ENCODE measurements at places on chromosomes 2 and 18.

DNA sequence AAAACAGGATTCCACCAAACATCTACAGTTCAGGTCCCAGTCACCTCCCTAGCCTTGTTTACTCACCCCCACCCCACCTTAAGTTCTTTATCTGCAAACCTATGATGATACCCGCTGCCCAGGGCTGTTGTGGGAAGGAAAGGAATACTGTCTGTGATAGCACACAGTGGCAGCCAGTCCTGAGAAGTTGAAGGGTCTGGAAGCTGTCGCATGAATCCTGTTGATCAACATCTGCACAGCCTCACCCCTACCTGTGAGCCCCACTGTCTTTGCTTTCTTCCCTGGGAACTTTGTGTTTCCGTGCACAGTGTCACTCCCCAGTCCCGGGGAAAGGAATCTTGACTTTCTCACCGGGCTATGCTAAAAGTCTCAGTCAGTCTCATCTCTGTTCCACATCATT is 160.7 kb upstream of the EPAS1 start:
- no peak for DNase-seq

DNA sequence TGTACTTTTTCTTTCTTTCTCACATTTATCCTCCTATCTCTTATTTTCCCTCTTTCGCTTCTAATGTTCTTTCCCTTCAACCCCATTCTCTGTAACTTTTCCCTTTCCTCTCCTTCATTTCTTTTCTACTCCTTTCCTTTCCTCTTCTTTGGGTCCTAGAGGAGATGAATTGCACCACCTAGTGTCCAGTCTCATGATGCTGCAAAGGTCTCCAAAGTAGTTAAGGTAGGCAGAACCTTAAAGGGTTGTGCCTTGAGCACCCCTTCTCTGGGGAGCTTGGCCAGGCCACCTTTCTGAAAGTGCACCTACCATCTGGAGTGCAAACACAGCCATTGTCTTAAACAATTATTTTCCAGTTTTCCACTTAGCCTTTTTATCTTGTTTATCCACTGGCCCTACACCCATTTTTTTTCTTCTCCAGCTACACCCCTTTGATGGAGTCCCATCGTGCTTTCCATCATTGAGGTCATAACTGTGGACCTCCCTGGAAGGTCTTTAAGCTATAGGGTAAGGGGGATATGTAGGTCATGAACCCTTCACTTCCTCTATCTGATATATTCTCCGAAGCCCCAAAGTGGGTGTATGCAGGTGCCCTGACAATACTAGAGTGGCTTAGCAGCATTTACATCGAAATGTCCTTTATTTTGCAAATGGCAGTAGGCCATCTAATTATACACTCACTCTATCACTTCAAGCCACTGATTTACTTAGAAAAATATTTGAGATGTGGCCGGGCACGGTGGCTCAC is 155.9 kb downstream of the ESCO1 start:
- no peak for DNase-seq

DNA sequence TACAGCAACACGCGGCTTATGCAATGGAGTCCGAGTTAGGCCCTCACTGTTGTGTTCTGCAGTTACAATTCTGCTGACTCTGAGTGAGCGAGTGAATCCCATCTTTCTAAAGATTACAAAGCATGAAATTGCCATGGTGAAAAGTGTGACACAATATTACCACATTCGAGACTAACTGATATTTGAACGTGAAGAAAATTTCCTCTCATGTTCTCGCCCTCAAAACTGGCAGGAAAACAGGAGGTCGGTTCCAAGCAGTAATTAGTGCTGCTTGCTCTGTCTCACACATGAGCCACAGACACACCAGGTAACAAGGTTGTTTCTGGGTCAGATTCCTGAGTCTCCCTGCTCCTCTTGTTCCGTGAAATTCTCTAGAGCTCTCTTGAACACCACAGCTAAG is 93.7 kb upstream of the RIOK3 start:
- no peak for DNase-seq

DNA sequence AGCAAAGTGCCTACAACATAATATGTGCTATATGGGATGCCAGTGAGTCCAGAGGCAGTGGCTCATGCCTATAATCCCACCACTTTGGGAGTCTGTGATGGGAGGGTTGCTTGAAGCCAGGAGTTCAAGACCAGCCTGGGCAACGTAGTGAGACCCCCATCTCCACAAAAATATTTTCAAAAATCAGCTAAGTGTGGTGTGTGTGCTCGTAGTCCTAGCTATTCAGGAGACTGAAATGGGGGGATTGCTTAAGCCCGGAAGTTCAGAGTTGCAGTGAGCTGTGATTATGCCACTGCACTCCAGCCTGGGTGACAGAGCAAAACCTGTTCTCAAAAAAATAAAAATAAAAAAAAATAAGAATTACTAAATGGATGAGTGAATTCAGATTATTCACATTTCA is 23.4 kb downstream of the OTX1 start:
- DNase-seq, result no peak

GRCh38 chr2:157443795-157444640 is at the start of gene CYTIP:
TSS of gene CYTIP (minus strand) at chr2:157444089. CDS start at chr2:157444020, 69 bp downstream.
- no peak for DNase-seq

- no peak for DNase-seq
These were observed 89.3 kb downstream of the PDE11A start for GRCh38 chr2:177983183-177983788.

GRCh38 chr18:34600874-34601656 is 109.0 kb upstream of the DTNA start:
- no peak for DNase-seq

DNA sequence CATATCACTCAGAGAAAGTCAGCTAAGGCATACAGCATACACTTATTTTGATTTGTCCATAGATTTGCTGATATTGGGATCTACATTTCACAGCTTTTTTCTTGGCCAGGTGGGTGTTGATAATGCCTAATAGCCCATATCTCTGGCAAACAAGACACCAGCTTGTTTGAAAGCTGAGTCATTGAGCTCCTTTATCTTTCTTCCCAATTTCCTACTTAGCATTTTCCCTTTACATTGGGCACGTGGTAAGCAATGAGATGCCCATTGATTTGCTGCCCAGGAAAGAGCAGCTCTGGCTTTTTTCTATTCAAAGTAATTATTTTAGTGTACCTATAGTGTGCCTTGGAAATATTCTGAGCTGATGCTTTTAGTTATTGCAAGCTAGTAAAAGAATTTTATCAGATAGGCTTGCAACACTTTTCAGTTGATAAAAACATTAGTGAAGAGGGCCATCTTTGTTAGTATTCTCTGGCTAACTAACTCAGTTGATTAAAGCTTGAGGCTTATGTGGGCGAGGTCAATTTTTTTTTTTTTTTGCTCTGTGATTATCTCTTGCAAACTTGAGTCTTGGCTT is 79.6 kb downstream of the OSBPL6 start:
- DNase-seq, result no peak

GRCh38 chr2:218857371-218858137 is 2.1 kb upstream of the WNT6 start:
- DNase-seq, result no peak

GRCh38 chr2:43077876-43078275 is 148.5 kb downstream of the ZFP36L2 start:
- no peak for DNase-seq

DNA sequence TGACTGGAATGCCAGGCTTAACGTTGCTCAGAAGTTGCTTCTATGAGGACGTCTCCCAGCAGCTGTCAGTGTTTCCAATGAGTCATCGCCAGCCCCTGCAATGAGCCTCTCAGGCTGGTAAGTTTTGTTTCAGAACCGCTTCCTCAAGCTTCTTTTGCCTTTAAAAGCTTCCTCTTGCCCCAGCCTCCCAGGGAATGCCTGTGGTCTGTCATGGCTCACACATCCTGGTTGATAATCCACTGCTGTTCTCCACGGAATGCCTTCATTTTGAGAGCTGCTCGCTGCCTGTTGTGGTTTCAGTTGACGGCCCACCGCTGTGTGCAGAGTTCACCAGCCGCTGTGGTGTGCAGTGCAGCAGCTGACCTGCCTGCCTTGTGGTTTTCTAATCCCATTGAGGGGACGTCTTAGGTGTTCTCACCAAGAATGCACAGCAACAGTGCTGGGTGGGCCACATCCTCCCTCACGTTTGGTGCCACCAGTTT is 96.4 kb downstream of the RTP5 start:
- DNase-seq, result peak; percentile 87

- DNase-seq, result no peak
These were observed 2.8 kb downstream of the XDH start for GRCh38 chr2:31411771-31412170.

DNA sequence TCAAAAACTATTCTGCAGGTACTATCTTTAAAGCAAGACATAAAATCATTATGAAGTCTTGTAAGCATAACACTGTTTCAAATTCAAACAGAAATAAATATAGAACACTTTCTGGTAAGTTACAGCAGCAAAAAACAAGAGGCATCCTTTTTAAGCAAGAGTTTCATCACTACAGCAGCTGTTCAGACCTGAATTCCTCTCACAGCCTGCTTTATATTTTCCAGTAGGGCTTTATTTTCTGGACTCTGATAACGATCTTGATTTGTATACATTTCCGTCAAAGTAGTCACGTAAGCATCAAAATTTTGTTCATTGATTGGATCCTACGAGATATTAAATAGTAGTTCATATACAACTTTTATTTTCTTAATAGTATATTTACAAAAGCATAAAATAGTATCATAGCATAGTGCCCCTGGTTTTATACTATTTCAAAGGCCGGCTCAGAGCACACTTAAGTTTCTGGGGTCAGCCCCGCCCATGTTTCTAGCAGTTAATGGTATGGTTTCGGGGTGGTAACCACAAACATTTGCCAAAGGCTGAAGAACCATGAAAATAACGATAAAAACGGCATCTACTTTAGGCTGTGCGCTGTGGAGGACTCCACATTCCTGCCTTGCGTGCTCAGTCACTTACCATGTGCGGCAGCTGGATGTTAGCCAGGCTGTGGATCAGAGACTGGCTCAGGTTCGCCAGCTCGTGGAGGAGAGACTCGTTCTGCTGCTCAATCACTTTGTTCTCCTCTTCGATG is 47.5 kb upstream of the PXDN start:
- peak; percentile 94 for DNase-seq

DNA sequence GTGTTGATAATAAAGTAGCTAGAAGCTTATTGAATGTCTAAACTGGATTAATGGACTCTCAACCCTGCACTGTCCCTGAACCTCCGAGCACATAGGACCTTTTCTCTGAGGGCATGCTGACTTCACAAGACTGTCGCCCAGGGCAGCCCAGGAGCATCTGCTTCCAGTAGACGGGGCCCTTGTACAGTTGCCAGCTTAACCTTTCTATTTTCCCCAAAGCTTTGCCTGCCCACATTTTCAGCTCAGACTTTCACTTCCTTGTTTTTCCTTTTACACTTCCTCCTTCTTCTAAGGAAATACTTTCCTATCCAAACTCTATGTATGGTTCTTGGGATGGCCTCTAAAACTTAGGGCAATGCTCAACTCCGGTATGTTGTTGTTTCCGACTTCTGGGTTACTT is 1.3 kb downstream of the VWA3B start:
- DNase-seq, result no peak

DNA sequence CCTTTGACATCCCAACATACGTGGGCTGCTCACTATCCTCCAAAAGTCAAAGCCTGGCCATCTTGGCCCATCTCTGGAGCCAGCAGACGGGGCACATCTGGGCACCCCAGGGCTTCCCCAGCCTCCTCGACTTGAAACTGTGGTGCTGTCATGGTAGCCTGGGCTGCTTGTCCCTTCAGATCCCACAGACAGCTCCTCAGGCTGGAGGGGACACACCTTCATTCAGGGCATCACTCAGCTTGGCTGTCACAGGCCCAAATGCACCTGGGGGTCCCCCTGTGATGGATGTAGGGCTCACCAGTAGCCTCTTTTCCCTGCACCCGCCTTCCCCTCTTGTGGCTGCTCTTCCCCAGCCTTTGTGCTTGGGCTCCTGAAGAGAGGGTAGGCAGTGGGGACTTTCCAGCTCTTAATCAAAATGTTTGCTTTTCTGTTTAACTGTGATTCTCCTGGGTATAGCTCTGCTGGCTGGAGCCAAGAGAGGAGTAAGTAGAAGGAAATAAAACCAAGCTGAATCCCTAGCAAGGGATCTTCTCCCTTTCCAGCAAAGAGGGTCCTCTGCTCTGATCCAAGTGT is 92.3 kb downstream of the GYPC start:
- DNase-seq, result no peak

GRCh38 chr2:9763356-9764152 is 79.7 kb upstream of the TAF1B start:
- no peak for DNase-seq

- no peak for DNase-seq
These were observed 934 bp downstream of the ZNF804A start for GRCh38 chr2:184599054-184599871.

DNA sequence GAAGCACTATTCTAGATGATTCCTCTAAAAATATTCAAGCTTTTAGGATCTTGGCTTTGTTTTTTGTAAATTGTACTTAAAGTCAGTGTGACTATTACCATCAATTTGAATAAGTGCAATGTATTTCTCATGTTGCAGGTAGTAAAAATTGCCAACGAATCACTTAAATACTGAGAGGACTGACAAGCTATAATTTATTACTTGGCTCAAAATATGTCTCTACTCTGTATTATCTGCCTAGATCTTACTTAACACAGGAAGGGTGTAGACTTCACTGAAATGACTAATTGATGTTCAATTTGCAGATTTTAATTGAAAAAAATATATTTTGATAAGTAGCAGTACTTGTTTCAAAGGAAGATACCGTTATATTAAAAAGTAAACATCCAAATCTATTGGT is 202.3 kb downstream of the SLC8A1 start:
- no peak for DNase-seq

GRCh38 chr18:32896776-32897547 is 124.1 kb upstream of the KLHL14 start:
- no peak for DNase-seq

- no peak for DNase-seq
These were observed 24.1 kb downstream of the EIF2AK3 start for GRCh38 chr2:88603146-88603545.

DNA sequence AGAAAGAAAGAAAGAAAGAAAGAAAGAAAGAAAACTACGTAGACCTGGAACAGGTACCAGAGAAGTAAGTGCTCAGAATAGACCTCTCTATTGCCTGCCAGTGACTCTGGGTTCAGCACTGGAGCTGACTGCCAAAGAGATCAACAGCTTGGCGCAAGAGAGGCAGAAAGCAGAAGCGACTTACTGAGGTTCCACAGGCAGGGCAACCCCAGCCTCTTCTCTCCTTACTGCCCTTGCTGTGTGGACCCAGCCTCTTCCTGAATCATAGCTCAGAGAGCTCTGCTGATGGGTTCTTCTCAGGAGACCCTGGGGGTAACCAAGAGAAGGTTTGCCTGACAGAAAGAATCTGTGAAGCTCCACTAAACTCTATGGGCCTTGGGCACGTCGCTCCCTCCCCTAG is 7.1 kb downstream of the CAPN13 start:
- no peak for DNase-seq

- DNase-seq, result no peak
These were observed 180.1 kb downstream of the CDH2 start for GRCh38 chr18:27996801-27997272.
